ENCODE measurements at places on chromosomes 3 and 15. TPM values are rescaled to one million over a fixed set of nuclear protein-coding genes. Genes with fewer than 3 reads are reported as not detected.

DNA sequence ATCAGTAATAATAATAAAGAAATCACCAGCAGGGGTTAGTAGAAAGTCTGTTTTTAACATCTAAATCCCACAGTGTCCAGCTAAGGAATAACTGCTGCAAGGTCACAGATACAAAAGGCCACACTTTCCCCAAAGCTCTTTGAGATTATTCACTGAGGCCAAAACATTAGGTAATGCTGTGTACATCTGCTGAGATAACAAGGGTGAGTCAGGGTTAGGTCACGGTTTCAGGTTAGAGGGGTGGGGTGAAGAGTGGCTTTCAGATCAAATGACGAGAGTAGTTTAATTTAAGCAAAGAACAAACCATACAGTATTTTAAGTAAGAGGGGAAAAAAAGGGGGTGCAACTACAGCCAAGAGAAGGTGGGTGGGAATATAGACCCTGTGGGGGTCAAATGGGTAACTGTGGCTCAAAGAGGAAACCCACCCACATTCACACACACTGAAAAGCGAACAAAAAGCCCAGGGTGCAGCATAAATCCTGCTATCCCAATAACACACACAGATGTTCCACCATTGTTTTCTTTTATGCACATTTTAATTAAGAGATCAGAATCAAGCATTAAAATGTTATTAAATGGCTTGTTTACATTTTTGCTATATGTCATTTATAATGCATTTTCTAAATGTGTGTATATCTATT is 412.9 kb downstream of the TIGIT start:
- DNase-seq = no peak

- DNase-seq = no peak
Measured at GRCh38 chr3:194079702-194080172, 56.2 kb upstream of the HES1 start.

Gene GOLGA6A
- not detected for polyA plus RNA-seq

- DNase-seq = no peak
Measured at GRCh38 chr15:38267421-38268022, 14.9 kb downstream of the SPRED1 start.

DNA sequence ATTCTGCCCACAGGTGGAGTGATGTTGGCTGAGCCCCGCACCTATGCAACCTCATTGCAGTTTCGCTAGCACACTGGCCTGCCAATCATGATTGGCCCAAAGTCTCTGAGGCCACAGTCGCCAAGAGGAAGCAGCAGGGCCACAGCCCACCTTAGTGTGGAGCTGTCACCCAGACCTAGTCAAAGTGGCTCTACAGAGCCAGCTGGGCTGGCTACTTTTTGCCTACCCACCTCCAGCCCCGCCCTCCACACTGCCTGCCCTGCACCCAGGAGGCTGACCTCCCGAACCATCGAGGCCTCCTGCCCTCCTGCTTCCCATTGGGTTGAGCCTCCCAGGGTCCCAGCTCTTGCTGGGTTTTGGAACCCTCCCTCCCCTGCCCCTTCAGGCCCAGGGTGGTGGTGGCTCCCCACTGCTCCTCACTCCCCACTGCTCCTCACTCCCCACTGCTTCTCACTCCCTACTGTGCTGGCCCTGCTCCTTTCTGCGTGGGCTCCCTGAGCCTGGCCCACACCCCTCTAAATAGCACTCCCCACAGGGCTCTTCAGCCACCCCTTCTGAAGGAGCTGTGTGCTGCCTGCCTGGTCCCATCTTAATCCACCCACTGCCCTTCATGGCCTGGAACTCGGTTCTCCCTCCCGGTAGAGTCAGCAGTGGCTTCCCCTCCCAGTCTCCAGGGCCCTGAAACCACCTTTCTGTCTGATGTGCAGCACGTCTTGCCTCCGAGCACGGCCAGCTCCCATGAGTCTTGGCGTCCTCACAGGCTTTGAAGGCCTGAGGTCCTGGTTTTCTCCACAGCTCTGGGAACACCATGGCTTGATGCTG is 89.3 kb downstream of the WNT7A start:
- DNase-seq = no peak

- DNase-seq = peak; percentile 16
Measured at GRCh38 chr15:45023659-45024225, 747 bp downstream of the SORD start.

DNA sequence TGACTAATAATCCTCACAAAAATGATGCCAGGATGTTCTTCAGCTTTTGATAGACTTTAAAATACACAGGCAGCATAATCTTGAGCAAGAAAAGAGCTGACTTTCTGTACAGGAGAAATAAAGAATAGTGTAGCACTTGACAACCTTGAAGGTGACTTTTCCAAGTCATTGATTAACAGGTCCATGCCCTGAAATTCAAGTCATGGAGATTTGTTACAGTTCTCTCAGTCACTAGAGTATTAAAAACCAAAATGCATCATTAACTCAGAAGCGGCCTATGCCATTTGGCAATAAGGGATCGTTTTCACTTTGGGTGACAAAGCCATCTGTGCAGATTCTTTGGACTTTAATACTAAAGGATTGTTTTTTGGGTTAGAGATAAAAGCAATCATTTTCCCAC is 692.7 kb upstream of the SGO1 start:
- no peak for DNase-seq

DNA sequence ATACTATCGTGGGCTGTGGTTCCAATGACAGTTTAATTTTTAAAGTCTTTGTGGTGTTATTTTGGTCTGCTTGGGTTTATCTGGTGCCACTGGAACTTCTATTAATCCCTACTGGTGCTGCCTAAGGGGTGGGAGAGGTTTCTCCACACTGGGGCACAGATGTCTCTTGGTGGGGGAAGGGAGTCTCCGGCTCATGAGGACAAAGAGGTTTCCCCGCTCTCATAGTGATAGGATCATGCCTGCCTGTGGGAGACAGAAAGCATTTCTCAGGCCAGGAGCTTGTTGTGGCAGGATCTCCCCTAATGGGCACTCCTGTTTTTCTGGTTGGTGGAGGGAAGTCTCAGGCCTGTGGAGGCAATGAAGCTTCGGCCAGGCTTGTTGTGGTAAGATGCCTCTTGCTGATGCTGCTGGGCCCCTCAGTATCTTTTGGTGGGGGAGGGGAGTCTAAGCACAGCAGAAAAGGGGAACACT is 84.3 kb upstream of the THRB start:
- peak; percentile 2 for DNase-seq

DNA sequence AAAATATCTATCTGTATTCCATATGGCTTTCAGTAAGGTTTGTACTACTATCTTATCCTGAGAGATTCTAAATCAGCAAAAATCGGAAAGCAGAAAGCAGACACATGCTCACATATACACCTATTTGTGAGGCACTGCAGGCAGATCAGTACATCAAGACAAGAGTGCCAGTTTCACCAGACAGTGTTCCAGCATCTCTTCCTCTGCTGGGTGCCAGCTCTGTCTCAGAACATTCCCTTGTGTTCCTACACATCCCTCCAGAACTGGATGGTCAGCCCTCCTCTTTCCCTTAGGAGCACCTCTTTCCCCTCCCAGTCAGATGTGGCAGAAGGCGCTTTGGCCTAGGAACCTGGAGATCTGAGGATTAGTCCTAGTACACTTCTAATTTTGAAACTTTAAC is 121.3 kb upstream of the IL12A start:
- no peak for DNase-seq

GRCh38 chr3:135965129-135965505 is 411 bp upstream of the PPP2R3A start:
- DNase-seq = no peak

GRCh38 chr15:101152914-101153313 is 98.9 kb downstream of the CHSY1 start:
- no peak for DNase-seq

Gene UQCRC1
- polyA plus RNA-seq = 317 TPM

DNA sequence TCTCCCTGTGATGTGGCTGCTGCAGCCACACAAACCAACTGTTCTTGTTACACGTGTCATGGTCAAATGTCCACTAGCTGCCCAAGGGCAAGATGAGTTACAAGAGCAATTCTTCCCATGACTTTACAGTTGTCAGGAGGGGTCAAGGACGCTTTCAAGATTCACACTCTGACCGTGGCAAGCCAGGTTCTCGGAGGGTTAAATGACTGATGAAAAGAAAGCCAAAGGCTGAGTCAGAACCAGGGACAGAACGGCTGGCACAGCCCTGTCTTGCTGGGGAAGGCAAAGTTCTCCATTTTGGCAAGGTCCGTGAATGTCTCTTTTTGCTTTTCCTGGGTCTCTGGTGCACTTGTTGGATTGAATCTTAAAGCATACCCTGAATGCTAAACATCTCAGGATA is 364.5 kb upstream of the ICE2 start:
- no peak for DNase-seq

DNA sequence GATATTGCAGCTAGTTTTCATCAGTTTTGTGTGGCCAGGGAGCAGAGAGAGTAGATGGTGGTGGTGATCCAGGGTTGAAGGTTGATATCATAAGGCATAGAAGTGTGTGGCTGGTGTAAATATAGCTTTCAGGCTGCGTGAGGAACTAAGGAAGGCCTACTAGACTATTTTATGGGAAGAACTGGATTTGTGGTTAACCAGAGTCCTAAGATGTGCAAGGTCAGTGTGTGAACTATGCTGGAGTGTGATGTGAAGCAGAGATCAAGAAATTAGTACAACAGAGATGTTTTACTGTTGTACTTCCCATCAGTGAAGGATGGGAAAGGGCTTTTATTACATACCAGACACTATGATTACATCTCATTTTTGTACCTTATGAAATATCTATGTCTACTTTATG is 41.5 kb downstream of the MAPK6 start:
- DNase-seq = no peak

Gene DNASE1L3
- polyA plus RNA-seq = not detected

DNA sequence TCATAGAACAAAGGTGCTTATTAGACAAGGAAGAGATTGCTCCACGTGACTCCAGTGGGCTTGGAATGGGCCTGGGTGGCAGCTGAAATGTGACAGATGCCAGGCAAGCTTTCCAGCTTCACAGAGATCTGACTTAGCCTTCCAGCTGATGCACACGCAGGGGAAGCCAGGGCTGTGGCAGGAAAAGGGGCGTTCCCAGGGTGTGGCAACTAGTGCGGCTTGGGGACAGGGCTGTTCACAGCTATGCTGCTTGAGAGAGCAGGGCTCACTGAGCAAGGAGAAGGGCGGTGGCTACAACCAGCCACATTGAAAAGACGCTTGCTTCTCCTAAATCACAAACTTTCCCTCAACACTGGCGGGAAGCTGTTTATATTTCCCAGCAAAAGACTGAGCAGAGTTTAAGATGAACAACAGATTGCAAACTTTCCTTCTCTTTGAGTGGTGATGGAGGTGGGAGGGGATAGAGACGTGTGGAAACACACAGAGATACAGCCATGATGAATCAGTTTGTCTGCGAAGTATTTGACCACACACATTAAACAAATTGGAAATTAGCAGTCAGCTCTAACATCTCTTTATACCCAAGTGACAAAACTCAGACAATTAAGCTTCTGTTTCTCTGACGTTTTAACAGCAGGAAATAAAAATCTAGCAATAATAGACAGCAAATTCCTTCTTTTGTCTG is 127.5 kb downstream of the BDH1 start:
- DNase-seq = peak; percentile 54

DNA sequence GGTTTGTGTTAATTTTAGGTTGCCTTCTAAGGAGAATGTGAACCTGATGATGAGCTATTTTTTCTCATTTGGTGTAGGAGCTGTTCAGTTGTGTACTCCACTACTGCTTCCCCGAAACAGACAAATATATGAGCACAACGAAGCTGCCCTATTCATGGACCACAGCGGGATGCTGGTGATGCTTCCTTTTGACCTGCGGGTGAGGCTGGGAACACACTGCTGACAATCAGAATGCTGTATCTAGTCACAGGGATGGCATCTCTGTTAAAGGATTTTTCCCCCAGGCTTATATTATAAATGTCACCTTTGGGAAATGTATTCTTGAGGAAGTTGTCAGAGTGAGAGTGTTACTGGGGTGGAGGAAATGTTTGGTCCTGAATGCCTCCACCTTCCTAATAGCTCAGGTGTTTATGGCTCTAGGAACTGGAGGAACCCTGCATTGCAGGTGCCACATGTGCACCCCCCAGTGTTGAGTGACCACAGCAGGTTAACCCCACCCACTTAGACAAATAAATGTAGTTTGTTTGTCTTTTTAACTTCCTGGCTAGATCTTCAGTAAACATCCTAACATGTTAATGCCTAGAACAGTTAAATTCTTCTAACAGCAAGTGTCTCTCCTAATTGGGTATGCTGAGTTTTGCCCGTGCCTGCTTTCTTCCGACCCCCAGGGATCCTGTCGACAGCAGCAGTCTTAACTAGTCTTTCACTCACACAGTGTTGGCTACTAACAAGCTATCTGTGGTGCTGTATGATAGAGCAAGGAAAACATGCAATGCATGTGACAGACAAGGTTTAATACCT is 35.7 kb downstream of the SRP14 start:
- DNase-seq = no peak

DNA sequence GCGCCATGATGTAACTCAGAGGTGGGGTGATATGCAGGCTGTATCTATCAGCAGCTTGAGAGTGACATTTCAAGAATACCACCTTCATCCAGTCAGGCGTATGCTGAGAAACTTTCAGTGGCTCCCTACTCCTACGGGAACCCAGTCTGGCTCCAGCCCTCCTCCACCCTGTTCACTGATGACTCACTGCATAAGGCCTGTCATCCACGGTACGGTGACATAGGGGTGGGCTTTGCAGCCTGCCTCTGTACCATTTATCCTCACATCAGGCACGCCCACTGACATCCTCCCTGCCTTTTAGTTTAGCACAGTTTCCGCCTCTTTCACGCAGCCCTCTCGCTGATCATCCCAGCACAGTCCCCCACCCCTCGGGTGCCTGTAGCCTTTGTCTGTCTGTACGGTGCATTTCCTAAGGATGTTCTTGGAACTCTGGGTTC is 11.7 kb downstream of the PXYLP1 start:
- DNase-seq = no peak

DNA sequence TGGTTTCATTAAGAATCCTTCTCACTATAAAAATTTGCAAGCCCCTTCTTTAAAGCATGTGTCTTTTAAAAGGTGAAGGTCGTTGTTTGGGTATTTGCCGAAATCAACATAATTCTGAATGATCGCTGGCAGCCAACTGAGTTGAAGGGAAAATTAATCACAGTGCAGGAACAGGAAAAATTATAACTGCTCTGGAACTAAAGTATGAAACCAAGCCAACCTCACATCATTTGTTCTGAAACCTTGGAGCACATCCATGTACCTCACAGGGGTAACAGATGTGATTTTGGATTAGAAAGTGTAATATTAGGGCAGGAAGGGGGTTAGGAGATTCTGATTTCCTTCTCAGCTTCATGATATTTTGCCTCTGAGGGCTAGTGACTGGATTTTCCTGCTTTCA is 52.2 kb upstream of the PTX3 start:
- no peak for DNase-seq

Measured in SK-N-SH (cell line).